ENCODE measurements at places on chromosomes 1 and 21.

DNA sequence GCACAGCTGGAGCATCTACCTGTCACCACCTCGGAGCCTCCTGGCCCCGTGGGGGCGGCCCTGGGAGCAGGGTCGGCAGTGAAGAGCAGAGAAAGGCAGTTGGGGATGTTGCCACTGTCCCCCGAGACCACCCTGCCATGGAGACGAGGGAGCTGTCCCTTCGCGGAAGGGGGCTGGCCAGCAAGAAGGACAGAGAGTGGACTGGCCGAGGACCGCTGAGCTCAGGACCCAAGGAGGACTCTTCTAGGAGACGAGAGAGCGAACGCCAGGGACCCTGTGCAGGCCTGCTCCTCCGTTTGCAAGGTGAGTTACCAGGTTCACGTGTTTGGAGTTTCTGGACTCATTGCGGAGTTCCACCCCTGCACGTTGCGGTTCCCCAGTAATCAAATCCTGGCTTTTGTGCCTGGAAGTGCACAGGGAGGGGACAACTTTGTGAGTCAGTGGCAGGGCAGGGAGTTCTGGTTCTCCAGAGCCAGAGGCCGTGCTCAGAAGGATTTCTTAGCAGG lies 5.6 kb upstream of the POFUT2 start:
- DNase-seq = no peak

DNA sequence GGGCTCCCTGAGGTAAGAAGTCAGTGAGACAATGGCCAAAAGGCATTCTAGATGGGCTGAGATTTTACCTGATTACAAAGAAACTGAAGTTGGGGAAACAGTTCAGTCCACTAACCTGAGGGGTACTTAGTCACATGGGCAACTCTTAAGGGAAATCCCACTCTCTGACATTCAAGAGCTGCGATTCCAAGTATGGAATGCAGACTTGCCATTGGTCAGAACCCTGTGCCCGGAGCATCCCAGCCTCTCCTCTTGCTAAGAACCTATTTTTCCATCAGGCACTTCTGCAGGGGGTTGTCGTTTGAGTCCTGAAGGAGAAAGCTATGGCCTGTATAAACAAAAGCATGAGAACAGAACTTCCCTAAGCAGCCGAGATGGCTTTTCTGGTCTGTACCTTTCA lies 434.9 kb upstream of the DAB1 start:
- no peak for DNase-seq

DNA sequence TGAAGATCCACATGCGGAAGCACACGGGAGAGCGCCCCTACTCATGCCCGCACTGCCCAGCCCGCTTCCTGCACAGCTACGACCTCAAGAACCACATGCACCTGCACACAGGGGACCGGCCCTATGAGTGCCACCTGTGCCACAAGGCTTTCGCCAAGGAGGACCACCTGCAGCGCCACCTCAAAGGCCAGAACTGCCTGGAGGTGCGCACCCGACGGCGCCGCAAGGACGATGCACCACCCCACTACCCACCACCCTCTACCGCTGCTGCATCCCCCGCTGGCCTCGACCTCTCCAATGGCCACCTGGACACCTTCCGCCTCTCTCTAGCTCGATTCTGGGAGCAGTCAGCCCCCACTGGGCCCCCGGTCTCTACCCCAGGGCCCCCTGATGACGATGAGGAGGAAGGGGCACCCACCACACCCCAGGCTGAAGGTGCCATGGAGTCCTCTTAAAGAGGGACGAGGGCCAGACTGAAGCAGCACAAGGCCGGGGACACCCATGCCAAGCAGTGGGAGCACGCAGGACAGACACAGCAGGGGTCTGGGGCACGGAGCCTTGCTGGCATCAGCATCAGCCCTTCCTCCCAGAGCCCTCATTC lies 13.7 kb downstream of the ZBTB7B start:
- no peak for DNase-seq

DNA sequence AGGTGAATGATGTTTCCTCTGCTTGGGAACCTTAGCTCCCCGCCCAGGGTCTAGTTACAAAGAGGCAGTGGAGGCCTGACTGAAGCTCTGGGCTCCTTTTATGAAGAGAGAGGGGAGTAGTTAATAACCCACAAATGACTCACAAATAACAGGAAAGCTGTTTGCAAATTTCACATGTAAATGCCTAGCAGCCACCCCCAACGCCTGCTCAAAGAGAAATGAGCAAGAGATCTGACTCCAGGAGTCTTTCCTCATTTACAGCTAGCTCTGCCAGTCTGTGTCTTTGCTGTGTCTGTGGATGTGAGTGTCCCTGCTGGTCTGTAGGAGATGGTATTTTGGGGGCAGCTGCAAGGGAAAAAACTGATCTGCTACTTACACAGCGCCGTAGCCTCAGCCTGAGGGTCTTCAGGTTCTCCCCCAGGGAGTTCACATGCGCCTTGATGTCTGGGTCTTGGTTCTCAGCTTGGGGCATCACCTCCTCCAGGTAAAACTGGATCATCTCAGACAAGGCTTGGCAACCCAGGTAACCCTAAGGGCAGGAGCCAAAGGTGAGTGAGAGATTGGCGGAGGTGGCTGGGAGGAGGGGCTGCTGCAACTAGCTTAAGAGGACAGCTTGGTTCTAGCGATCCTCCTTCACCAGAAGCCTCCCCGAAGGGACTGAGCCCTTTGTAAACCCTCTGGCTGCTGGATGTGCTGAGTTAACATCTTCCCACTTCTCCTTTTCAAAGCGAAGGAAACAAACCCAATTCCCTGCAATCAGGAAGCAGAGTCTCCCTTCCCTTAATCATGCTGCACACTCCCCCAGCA lies at the start of gene IL19:
IL19 (plus strand) TSS at position 243 of the 807 bp plus-strand sequence. CDS start 65,890 bp downstream, outside the sequence.
- no peak for DNase-seq

DNA sequence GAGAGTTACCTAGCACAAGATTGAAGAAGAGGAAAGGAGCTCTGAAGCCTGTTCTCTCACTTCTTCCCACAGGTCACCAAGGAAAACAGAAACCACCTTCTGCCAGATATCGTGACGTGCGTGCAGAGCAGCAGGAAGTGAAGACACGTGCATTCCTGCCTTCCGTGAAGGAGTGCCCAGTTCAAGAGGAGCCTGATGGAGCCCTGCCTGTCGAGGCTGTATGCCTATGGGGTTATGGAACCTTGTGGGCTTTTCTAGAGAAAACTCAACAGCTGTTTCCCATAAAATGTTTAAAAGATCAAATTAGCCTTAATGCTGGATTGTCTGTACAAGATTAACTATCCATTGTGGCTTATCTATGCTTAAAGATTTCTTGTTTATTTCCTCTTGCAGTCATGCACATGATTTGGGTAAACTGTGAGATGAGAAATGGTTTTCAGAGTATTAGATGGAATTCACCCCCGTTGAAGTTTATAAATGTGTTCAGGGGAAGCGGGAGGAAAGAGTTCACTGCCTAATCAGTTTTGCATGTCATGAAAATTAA lies 27.8 kb downstream of the NTPCR start:
- no peak for DNase-seq

GRCh38 chr21:46211786-46212720 lies 16.5 kb downstream of the LSS start:
- DNase-seq = no peak

GRCh38 chr1:156627313-156627880 lies 8.2 kb downstream of the HAPLN2 start:
- no peak for DNase-seq

DNA sequence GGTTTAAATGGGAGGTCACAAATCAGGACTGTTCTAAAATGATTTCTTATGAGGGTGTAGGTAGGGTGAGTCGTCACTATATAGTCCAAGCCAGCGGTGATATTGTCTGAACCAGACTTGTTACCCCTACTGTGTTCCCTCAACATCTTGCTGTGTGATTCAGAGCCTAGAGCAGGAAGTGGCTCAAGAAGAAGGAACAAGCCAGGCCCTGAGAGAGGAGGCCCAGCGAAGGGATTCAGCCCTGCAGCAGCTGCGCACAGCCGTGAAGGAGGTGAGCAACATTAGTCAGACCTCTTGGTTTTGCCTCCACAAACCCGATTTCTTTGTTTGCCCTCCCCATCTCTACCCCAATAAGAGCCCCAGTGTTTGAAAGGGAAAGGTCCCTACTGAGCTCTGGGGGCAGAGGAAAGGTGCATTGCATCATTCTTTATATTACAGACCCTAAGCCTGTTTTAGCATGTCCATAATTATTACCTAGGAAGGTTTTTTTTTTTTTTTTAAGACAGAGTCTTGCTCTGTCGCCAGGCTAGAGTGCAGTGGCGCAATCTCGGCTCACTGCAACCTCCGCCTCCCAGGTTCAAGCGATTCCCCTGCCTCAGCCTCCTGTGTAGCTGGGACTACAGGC lies 5.0 kb upstream of the SH3BGRL3 start:
- no peak for DNase-seq

DNA sequence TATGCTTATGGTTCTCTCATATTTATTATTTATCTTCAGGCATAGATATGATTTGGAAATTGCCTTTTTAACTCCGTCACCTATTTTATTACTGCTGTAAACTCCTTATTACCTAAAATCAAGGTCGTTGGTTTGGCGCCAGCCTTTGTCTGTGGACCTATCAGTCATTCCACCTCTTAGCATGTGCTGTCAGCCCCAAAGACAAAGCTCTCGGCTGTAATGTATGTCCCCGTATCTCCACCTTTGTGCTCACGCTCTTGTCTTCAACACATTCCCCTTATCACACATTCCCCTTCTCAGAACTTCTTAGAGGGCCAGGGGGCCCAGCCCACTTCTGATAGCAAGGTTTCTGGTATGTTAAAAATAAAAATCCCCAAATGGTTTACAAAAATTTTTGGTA lies 342.2 kb downstream of the RYR2 start:
- DNase-seq = no peak

DNA sequence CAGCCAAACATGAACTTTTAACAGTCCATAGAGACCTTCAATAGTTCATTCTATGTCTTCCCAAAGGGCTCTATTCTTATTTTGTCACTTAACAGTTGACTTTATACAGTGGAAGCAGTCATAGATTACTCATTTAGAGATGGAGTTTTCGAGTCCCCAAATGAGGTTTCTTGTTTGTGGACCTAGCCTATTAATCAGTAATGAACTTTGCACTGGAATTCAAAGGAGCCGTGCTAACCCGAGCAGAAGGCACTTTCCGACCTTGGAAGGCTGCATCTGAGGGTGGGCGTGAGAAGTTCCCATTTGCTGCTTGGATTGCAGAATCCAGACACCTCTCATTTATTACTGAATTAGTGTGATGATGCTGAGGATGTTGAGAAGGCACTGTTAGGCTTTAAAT lies 46.4 kb downstream of the TTC39A start:
- DNase-seq = no peak

- no peak for DNase-seq
These were observed 33.4 kb downstream of the DIPK1A start for GRCh38 chr1:92927870-92928269.

- no peak for DNase-seq
These were observed 84.2 kb upstream of the DPH5 start for GRCh38 chr1:101109791-101110190.

GRCh38 chr1:166488327-166488726 lies 321.5 kb upstream of the FAM78B start:
- no peak for DNase-seq

- no peak for DNase-seq
These were observed 72.5 kb downstream of the RRAGC start for GRCh38 chr1:38787041-38787440.

GRCh38 chr1:21520899-21521716 lies 11.9 kb downstream of the ALPL start:
- peak; percentile 1 for DNase-seq

- DNase-seq = peak; percentile 26
These were observed at the start of gene PAQR7 for GRCh38 chr1:25875154-25875855. PAQR7 (minus strand) TSS chr1:25875708; CDS start chr1:25863839, 11,869 bp downstream.

DNA sequence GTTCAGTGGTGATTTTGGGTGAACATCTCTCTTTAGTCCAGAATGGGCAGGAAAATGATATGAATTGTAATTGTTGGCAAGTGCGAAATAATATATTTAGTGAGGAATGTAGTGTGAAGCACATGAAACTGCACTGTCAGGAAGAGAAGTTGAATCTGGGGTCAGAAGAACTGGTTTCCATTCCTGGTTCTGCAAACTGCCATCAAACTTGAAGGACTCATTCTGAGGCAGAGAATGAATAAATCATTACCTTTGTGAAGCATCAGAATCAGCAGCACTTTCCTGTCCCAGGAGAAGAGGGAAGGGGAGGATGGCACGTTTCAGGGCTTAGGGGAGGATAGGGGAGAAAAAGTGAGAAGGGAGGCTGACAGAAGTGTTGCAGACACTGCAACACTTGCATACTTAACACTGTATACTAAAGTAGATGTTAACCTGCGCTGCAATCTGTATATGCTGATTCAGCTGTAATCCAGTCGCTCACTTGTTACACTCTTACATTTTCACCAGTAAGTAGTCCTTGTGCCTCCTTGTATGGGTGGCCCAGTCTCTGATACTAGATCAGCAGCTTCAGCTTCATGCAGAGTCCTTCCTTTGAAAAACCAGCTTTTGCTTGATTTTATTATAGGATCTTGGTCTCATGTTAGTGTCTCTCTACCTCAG lies 10.5 kb upstream of the RPTN start:
- no peak for DNase-seq

DNA sequence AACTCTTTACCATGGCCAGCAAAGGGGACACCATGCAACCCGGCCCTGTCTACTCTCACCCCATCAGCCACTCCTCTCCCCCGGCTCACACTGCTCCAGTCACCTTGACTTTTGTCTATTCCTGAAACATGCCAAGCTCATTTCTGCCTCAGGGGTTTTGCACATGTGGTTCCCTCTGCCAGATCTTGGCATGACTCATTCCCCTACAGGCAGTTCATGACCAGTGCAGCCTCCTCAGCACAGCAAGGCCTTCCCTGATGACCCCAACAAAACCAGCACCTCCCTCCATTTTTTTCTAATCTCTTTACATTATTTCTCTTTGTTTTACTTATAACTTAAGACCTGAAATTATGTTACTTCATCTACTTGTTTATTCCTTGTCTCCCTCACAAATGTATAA lies 58.6 kb upstream of the GJB5 start:
- DNase-seq = no peak

DNA sequence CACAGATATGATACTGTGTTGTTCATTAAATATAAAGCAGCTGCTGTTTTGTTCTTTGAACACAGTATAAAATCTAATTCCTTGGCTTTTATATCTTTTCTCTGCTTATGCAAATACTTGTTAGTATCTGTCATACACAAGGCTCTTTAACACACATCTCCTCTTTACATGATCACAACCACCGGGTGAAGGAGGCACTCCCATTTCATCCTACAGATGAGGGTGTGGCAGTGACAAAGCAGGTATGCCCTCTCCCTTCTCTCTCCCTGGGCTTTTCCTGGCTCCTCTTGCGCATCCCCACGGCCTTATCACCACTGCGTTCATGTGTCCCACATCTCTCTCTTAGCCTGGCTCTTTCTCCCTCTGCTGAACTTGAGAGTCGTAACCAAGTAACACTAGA lies 38.2 kb downstream of the JUN start:
- DNase-seq = no peak
